CD4-positive, alpha-beta T cell treated with Interleukin-15 for 4 hours (primary cell): ENCODE measurements at places on chromosomes 7 and 10.

DNA sequence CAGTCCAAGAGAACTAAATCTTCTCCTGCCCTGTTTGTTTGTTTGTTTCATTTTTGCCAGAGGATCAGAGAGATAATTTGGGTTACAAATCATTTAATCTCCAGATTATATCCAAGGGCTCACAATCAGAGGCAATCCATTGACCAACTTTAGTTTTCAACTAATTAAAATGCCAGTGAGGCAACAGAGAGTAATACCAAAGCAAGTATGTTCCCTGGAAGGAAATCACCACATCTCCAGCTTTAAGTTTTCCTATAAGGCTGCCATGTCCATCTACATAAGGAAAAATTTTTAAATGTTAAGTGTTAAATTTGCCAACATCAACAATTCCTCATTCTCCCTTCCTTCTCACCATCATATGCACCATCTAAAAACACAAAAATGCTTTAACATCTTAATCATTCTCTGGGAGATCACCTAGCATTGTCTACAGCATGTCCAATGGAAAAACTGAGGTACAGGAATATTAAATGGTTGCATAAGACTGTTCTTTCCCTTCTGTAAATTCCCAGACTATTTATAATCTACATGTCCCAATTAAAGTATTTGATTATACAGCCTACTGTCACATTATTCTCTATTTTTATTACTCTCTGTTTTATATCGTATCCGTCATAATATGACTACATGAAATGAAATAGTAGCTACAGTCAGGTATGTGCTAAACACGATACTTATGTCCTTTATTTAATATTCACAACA lies 14.1 kb downstream of the USP54 start:
- DNase-seq: no peak

DNA sequence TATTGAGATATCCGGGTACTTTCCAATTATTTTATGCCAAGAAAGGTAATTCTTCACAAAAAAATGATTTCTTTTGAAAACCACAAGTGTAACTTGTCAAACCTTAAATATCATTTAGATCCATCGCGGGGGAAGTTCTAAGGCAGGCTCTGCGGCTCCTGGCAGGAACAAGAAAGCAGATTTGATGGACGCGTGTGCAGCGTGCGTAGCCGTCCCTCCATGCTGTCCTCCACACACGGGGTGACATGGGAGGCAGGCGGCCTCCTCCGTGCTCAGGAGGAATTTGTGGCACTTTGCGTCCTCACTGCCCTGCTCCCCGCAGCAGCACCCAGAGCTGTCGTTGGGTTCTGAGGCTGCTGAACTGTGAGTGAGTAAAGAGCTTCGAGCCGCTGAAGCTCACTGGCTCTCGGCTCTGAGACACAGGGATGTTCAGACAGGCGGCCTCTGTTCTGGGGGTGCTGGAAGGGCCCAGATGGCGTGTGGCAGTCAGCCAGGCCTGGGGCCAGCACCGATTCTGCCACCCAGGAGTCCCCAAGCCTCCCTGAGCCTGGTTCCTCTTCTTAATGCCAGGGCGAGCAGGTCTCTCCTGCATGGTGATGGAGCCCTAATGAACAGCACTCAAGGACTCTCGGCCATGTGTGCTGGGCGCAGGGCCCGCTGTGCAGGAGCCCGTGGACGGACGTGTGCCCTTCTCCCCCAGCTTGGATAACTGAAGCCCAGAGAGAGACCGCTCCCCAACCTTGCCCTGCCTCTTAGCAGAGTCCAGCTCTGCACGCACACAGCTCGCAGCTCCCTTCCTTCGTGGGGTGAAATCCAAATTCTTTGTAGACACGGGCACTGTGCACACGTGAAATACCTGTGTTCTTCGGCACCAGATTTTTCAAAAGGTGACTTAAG lies 185.4 kb upstream of the SHH start:
- no peak for DNase-seq

- DNase-seq: no peak
These were observed 125.5 kb downstream of the RNF32 start for GRCh38 chr7:156765901-156766656.

GRCh38 chr10:63773962-63774361 lies 252.8 kb downstream of the REEP3 start:
- no peak for DNase-seq

GRCh38 chr7:143391462-143392404 lies 10.6 kb downstream of the ZYX start:
- no peak for DNase-seq

DNA sequence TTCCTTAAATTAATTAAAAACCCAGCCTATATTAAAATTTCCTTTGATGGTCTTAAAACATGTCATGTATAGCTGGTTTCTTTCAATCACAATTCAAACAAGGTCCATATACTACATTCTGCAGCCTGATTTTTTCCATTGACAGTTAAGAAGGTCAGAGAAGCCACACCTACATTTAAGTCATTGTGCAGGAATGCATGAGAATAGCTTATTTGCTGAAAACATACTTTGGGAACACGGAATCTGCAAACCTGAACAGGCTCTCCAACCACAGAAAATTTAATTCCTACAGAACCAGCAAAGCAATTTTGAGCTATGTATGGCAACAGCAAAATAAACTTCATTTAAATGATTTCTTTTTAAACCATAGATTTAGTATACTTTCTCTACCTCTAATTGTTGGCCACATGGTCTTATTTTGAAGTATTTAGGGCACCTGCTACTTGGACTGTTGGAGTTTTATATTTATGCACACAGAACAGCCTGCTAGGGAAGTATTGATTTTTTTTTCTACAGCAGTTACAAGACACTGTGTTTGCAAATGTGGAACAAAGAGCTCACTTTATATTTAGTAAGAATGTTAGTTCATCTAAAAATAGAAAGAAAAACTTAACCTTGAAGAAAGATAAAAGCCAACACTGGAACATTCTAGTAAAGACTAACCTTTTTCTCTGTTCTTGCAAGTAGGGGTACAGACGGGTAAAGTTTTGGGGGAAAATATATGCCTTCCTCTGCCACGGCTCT lies 240.9 kb upstream of the IMMP2L start:
- DNase-seq: no peak

GRCh38 chr7:99210265-99210970 lies 2.5 kb upstream of the KPNA7 start:
- no peak for DNase-seq

GRCh38 chr7:127809261-127809702 lies 157.3 kb downstream of the SND1 start:
- DNase-seq: no peak

DNA sequence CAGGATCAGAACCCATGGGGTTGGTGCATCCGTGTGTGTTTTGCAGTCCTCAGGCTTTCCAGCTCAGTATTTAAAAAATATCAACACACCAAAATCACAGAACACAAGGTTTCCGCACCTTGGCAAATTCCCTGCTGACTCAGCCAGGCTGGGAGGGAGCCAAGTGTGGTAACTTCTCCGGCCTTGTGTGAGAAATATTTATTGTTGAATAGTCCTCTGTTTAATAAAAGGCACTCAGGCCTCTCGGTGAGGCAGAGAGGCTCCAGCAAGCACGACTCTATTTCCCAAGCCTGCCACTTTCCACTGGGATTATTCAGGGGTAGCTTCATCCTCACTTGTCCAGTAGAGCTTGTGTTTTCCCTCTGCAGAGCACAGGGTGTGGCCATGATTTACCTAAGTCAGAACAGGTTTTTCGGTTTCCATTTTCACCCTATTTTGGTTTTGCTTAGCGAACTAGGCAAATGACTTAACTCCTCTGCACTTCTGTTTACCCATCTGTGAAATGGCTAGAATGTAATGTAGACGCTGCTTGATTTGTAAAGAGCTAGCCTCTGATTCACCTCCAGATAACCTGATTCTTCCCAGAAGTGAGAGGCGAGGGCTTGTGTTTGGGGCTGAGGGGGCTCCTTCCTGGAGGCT lies 13.0 kb upstream of the CHST15 start:
- DNase-seq: no peak

DNA sequence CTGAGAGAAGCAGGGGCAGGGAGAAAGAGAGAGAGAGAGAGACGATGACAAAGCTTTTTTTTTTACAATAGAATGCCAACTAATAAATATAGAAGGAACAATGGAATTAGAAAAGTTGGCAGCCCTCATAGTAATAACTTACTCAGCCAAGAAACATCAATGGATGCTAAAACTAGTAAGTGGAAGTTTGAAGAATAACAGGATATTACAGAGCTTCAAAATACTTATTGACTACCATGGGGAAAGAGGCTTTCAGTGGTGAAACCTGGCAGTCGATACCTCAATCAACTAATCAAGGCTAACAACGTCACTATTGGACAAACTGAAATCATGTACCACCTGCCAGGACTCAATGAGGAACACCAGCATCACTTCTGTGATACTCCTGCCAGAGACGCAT lies 100.5 kb upstream of the LRRC4 start:
- no peak for DNase-seq

- no peak for DNase-seq
These were observed 162.6 kb downstream of the MTERF1 start for GRCh38 chr7:91717681-91718470.

DNA sequence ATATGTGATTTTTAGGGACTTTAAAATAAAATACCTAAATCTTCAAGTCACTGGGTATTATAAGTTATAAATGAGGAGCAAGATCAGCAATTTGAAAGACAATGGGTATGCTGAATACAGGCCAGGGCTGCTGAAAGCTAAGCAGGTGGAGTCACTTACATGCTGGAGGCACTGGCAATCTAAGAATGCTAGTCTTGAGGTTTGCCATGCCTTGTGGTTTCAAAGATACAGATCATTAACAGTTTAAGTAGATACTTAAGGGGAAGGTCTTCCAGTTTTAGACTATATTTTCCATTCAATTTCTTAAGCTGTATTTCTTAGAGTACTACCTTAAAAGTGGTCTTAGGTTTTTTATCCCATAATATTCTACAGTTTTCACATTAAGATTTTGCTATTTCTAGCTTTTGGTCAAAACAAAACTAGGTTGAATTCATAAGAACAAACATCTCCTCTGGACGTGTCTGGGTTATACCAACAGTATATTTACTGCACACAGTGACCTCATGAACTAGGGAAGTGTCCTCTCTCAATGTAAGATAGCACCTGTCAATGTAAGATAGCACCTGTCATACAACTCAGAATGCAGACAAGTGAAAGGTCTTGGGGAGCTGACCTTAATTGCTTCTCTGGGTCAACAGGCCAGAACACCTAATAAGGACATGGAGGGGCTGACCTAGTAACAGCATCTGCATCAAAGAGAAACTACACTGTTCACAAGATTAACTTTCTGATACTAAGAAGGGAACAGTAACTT lies 2.0 kb downstream of the SRI start:
- peak; percentile 15 for DNase-seq

DNA sequence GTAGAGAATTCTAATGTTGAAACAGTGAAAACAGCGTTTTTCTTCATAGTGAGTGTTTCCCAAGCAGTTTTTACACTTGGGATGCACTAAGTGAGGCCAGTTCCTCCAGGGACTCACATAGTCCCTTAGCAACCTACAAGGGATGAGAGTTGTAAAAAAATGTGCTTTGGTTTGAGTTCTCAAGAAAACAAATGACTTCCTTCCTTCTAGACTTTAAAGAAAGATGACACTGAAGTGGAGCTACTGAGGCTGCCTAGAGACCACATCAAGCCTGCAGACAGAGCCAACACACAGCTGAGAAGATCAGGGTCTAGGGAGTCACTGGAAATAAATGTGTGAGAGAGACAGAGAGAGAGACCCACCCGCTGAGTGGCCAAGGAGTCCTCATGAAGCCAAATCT lies 264.4 kb downstream of the TNS3 start:
- no peak for DNase-seq

DNA sequence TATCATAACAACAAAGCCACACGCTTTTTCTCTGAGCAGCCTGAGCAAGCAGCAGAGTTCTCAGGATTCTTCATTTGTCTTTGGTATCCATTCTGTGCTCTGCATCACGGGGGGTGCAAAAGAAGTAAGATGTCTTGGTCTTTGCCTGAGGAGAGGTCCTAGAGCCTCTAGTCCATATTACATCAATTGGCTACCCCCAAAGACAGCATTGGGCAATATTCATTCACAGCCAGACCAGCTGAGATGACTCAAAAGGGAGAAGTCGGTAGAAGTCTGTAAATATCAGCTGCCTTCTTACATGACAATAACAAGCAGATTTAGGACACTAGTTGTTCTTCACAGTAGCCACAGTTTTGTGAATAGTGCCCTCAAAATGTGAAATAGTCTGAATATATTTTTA lies 66.6 kb downstream of the FZD1 start:
- DNase-seq: no peak

DNA sequence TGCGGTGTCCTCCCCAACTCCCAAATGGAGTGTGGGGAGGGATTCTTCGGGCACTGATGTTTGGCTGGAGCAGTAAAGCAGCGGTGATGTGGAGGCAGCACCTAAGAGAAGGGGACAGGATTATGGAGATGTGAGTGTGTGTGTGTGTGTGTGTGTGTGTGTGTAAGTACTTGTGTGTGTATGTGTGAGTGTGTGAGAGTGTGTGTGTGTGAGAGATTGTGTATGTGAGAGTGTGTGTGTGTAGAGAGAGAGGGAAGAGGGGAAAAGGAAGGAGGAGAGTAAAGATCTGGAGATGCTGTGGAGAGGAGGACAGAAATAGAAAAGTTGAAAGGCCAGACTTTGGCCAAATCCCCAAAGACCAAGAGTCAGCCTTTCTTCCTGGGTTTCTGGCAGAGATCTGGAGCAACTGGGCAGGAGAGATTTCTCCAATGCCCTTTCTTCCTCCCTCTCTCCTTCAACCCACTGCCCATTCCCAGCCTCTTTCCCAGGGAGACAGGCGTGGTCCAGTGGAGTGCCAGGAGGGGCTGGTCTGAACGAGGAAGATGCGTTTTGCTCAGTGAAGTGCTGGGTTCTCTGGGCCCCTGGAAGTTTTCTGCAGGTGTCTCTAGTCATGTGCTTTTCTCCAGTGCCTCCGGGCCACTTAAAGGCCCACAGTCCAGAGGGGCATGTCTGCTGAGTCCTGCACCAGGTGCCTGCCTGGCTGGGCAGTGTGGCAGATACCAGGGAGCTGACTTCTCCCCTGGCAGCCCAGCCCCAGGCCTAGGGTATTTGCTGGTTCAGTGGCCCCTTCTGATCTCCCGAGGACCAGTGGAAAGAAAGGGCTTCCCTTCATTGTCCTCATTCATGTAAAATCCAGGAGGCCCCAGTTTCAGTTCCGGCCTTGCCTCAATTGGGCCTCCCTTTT lies 60.5 kb downstream of the HK1 start:
- no peak for DNase-seq

- no peak for DNase-seq
These were observed 78.5 kb upstream of the FZD1 start for GRCh38 chr7:91185771-91186170.

- no peak for DNase-seq
These were observed 27.9 kb upstream of the CHCHD3 start for GRCh38 chr7:133109816-133110215.
